ENCODE measurements at places on chromosomes 4 and X.

DNA sequence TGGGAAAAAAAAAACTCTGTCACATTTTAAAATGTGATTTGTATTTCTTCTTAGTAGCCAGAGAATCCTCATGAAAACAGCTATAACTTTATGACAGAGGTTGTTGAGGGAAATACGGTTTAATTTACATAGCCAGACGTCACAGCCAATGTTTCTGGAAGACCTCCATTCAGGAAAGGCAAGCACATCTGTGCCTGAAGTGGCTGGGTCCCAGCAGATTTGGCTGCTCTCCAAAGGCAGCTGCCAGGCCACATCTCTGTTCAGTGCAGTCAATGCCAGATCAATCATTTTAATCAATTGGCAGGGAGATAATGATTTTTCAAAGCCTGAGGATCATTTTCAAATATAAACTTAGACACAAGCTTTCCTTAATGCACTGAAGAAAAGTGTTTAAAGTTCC lies 86.5 kb upstream of the ZIC3 start:
- no peak for DNase-seq

DNA sequence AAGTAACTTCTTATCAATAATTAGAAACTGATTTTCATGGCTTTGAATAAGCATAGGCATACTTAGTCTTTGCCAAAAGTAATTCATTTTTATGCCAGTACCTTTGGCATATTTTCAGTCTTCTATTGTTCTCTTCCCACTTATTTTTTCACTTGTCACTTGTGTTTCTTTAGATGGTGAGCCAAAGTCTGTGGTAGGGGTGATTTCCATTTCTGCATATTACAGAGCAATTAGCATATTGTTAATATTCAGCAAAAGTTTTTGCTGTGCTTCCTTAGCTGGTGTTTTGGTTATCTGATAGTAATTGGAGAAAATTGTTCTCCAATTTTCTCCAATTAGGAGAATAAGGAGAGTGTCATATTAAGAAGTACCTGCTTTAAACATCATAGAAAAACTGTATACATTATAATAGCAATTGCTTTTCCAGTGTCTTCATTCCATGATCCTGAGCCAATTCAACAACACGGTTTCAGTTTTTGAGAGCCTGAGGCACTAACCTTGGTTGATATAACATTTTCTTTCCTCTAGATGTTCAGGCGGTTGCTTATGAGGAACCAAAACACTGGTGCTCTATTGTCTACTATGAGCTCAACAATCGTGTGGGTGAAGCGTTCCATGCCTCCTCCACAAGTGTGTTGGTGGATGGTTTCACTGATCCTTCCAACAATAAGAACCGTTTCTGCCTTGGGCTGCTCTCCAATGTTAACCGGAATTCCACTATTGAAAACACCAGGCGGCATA lies 64.7 kb downstream of the SMAD1 start:
- DNase-seq, result no peak

DNA sequence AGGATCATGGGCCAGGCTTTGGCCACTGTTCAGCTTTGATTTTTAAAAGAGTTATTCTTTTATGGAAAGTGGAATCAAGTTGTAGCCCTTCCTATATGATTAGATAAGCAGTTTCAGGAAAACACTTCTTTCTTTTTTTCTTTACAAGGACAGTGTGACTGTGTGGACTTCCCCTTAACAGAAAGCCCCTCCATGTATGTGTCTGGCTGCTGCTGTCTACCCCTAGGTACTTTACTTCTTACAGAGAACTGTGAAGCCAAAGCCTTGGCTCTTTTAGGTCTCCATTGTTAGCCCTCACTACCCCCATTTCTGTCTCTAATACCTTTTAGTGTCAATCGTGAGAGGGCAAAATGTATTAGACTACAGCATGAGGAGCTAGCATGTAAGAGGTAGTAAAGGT lies 19.1 kb downstream of the VSIG1 start:
- no peak for DNase-seq

- peak; percentile 66 for DNase-seq
Observed at GRCh38 chr4:174631901-174632758, 109.8 kb upstream of the HPGD start.

Measured in RKO (cell line).